ENCODE measurements at places on chromosomes 4 and X.

DNA sequence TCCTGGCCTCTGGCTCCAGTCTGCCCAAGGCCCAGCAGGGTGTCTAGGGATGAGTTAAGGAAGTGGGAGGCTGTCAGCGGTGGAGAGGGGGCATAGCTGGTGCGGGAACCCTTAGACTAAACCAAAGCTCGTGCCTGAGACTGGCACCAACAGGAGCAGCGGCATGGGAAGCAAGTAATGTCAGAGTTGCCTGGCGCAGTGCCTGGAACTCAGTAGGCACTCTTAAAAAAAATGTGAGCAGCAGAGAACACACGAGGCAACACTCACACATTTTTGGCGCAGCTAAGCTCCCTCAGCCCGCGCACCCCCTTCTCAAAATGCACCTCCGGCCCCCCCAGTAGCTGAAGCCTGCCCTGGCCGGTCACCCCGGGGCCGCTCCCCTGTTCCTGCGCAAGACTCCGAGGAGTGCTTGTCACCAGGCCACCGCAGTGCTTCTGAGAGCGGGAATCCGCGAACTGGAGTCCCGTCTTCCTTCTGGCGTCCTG, 583 bp downstream of the GABRE start:
- DNase-seq = no peak

DNA sequence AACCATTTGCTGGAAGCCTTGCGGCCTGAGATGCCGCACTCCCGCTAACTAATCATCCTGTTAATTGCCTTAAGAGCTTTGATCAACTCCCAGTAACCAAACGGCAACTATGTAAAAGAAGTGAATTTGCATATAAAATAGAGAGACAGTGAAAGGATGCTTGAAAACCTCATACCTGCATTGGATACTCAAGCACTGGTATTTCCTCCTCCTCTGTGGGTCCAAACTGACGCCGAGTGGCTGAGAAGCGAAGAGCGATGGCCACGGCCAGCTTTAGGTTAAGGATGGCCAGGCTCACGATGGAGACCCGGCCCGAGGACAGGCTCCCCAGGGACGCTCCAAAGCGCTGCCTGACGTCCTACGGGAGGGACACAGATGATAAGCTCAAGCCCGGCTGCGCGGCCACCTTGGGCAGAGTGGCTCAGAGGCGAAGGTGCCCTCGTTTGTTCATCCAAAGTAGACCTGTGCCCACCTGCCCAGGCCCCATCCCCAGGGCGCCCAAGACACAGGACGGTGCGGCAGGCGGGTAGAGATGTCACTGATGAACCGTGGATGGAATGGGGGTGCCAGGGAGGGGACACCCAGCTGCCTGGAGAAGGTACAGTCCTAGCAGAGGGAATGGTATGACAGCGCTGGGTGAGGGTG, 43.6 kb downstream of the ACOX3 start:
- no peak for DNase-seq

DNA sequence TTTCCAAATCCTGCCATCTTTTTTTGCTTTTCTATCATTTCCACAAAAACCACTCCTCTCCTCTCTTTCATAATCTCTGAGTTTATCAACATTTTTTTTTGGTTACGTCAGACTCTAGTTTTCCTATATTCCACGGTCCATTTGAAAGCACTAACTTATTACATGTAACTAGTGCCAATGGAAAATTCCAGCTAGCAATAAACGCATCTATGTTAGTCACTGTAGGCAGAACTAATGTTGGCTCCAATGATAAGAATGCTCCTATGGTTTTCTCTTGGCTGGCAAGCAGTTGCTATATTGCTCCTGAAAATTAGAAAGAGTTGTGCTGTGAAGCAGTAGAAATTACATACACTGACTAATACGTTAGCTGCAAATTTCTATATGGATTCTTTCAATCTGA, 634.6 kb upstream of the FTHL17 start:
- DNase-seq = no peak

DNA sequence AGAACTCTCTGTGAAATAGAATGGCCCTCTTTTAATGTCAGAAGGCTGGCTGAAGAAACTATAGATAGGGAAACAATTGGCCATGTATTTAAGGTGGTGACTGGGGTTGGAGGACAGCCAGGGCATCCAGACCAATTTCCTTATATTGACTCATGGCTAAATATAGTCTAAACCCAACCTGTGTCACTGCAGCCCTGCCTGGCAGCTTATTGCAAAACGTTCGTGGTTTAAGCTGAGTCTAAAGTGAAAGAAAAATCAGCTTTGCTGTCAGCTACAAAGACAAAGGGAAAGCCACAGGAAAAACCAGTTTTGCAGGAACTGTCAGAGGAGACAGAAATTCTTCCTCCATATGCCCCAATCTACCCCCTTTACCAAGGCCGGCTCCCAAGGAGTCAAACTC, 902.8 kb upstream of the NDST4 start:
- no peak for DNase-seq

DNA sequence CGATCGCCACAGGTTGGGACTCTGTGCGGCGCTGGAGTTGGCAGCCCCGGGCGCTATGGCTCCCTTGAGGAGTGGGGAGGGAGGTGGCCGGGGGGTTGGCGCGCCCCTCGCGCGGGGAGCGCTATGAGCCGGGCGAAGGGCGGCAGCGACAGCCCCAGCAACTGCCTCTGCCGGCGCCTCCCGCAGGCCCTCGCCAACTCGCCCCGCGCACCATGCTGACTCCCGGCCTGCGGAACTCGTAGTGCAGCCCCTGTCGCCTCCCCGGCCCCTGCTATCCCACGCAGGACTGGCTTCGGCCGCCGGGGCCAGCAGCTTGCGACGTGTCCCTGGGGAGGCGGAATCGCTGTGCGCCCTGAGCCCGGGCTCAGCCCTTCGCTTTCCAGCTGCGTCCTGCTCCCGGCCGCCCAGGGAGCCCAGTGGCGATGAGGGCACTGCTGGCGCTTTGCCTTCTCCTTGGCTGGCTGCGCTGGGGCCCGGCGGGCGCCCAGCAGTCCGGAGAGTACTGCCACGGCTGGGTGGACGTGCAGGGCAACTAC, 415 bp downstream of the SHISA3 start:
- DNase-seq = no peak

- no peak for DNase-seq
Observed at GRCh38 chrX:22674932-22675331, 324.8 kb upstream of the DDX53 start.

DNA sequence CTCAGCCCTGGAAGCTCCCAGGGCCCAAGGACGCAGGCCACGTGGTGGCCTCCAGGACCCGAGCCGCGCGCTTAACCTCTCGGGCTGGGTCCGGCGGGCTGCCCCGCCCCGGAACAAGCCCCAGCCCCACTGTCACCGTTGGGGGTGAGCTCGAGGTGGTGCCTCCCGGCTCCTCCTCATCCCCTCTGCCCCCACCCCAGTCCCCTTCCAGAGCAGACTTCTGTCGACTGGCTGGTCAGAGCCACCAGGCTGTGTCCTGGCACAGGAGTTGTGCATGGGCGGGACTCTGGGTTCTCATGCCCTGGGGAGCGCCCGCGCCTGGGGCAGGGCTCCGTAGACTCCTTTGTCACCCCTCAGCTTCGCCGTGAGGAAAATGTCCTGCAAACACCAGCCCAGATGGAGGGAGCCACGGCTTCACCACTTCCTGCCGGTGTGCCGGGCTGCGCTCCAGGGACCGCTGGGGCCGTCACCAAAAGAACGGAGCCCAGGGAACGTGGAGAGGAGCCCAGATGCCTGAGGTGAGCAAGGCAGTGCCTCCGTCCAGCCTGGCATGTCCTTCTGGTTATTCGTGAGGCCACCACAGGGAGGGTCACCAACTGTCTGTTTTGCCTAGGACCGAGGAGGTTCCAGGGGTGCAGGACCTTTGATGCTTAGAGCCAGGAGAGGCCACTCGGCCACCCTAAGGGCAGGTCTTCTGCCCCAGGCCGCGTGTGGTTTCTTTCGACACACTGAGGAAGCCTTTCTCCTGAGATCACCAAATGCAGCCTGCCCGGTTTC, 7.1 kb upstream of the RGS12 start:
- DNase-seq = no peak

DNA sequence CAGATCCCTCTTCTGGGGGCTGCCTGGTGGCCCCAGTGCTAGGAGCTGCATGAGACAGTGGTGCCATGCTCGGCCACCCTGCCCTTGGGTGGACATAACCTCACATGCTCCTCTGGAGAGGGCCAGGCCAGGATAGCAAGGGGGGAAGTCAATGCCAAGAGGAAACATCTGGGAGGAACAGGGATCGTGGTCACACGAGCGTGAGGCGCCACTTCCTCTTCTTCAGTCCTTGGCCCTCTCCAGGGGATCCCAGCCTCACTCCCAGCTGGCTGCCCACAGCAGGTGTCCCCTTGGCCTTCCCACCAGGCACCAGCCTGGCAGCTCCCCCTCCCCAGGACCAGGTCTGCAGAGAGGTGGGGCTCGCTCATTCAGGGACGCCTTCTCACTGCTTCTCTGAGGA, 28.6 kb downstream of the TBC1D14 start:
- DNase-seq = no peak

DNA sequence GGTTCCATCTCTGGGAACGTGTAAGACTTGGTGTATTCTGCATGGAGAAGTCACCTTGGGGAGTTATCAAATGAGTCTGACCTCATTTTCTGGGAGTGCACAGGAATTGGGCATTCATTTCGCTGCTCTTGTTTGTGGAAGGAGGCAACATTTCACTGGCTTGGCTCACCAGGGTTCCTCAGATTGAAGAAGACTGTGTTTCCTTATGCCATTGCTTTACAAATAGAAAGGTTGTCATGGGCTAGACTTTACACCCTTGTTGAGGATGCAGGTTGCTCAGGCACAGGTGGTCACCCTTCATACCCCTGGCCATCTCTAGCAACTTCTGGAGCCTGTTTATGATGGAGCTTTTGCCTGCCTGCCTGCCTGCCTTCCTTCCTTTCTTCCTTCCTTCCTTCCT, 114.4 kb downstream of the AASDH start:
- DNase-seq = no peak

- no peak for DNase-seq
Observed at GRCh38 chrX:48590203-48591103, 6.8 kb upstream of the WDR13 start.

DNA sequence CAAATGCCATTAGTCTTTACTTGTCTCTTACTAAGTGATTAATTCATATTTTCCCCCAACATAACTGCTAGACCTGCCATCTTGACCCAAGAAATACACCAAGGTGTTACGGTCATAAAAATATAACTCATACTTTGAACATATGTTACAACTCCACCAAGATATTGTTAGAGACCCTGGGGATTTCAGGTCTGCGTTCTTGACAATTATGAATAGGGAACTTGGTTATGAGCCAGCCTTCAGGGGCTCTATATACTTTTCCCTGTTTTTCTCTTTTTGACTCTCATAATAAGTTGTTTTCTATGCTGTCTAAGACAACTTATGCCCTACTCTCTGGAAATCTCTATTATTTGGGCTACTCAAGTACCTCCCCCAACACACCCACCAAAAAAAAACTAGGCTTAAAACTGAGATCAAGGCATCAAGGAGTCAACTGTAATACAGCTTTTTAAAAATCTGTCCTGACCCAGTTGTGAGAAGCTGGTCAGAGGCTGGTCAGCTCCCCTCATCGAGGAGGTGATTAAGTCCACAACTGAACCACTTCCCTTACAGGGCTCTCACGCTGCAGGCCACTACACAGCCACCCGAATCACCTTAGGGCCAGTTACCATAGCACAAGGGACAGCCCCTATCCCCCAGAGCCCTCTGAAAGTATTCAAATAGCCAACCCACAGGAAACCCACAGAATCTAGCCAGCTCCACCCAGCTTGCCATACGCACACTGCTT, 10.5 kb upstream of the TLR3 start:
- DNase-seq = no peak

DNA sequence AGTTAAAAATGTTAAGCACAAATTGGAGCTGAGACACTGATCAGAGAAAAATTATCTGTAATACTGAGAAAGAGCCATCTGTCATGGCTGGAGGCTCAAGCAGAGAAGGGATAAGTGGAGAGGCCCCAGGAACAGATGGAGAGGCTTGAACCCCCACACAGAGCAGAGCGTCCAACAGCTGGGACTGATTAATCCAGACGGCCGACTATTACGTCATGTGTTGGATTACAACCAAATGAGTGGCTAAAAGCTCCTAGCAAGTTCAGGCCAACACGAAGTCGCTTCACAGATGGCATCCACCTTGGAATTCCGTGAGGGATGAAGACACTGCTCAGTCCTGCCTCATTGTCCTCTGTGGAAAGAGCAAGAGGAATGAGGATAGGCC, 57.7 kb upstream of the ATXN3L start:
- DNase-seq = no peak

DNA sequence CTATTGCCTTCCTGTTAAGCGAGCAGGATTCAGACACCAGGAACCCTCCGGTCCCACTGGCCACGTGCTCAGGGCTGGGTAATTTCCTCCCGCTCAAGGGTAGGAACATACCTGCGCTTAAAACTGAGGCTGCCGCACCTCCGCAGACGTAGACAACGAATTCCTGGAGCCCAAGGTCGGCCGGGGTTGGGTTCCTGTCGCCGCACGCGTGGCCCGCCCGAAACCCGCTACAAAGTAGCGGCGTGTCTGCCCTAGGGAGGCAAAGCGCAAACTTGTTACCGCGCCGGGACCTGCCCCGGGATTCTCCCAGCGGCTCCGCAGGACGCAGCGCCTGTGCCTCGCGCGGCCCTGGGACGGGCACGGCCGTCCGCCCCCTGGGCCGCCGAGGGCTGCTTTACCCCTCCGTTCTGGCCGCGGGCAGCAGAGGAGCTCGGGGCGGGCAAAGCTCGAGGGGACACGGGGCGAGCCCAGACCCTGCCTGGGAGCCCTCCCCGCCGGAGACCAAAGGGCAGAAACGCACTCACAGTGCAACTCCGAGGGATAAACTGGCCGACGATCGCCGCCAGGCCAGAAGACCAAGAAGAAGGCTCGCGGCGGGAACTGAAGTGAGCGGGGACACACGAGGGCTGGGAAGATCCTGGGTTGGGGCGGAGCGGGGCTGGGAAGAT, at the start of gene ERVMER34-1:
Gene ERVMER34-1, minus strand, starts transcription at position 607 of the 668 bp plus-strand sequence. CDS start 5,905 bp downstream, outside the sequence.
- DNase-seq = no peak

DNA sequence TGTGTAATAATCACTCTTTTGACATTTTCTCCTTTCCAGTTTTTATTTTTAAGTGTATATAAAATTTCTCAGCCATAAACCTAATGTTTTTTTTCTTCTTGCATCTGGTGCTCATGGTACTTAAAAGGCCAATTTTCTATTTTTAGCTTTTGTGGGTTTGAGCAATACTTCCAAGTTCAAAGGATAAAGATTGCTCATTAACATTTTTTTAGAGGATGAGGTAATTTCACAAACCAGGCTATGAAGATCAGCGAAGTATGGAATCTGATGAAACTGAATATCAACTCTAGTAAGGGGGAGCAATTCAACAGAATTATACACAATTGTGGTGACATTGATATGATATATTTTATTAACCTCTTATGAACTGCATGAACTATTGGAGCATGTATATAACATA, 25.8 kb upstream of the KLHL34 start:
- no peak for DNase-seq

GRCh38 chr4:159017323-159018026, 85.4 kb upstream of the RAPGEF2 start:
- no peak for DNase-seq

GRCh38 chr4:141352909-141353525, 132.3 kb downstream of the ZNF330 start:
- DNase-seq = no peak

Measured in substantia nigra (tissue), 51 donors.